Left ventricle myocardium inferior (tissue), 1 donor: ENCODE measurements at places on chromosomes 7 and 10.

- DNase-seq: no peak
Observed at GRCh38 chr10:119619215-119619614, 22.5 kb upstream of the TIAL1 start.

- DNase-seq: no peak
Observed at GRCh38 chr7:28954946-28955345, 3.2 kb downstream of the TRIL start.

DNA sequence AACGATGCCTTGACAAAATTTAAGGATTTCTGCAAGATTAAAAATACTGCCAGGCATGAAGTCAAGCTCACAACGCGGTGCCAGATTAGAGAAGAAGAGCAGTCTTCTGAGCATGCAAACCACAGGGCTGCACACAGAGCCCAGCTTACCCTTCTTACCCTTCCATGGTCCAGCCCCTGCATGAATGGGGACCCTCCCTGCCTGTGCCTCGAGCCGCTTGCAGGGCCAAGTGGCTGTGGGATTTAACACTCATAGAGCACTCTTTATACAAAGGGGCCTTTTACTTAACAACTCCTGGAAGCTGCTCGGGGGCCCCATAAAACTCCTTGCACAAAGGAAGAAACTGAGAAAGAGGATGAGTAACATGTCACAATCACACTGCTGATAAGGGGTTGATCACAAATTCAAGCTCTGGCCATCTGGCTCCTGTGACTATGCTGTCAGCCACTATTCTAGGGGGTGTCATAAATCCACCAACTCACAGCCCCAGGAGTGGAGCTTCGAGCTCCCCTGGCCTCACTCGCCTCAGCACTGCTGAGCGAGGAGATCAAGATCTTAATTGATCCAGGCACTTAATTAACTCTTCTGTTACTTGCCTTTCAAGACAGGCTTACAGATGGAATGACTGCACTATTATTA is 514.8 kb downstream of the TNS3 start:
- DNase-seq: no peak

GRCh38 chr7:18352339-18353255 is 143.0 kb upstream of the HDAC9 start:
- DNase-seq: no peak

- DNase-seq: no peak
Observed at GRCh38 chr10:45468079-45468478, 94.1 kb downstream of the ALOX5 start.

DNA sequence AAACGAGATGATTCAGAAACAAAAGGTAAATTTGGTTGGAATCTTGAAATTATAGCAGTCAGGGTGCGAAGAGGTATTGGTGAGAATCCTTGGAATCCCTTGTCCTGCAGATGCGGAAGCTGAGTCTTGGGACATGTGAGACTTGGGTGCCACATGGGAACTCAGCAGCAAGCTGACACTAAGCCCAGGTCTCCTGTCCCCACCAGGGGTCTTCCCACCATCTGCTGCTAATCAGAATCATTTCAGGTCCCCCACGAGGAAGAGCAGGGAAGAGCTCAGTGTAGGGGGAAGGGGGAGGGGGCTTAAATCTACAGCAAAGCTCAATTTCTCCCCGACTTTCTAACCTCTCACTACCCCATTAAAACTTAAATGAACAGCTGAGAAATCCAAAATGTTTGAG is 126.1 kb upstream of the BMPER start:
- DNase-seq: no peak

DNA sequence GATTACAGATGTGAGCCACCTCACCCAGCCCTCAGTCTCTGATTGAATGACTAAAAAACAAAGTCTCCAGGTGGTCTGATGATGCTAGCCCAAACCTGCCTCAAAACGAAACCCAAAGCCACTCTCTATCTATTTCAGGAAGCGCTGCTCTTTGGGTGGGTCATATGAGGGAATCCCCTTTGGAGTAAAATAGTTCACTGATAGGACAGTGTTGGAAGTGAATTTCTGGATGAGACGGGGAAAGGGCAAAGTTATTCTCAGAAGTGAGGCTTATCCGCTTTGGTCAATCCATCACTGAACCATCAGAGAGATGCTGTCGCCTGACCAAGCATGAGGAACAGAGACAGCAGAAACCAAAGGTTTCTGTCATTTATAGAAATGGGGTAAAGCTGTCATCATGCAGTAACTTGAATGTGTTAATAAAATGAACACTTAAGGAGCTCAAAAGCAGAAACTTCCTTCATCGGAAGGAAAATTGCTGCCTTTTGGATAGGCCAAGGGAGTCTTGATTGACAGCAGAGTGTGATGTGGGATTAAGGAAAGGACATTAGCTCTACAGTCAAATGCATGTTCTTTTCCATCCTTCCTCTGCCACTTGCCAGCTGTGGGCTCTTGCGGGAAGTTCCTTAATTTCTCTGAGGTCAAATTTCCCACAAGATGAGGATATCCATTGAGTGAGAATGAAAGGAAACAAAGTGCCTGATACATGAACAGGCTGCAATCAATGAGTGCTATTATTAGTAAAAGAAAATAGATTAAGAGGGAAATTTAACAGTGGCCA is 64.9 kb upstream of the C1QL3 start:
- no peak for DNase-seq

- DNase-seq: no peak
Observed at GRCh38 chr10:34157501-34157900, 657.6 kb downstream of the PARD3 start.

- DNase-seq: no peak
Observed at GRCh38 chr10:88791924-88792323, 10.6 kb upstream of the LIPM start.

DNA sequence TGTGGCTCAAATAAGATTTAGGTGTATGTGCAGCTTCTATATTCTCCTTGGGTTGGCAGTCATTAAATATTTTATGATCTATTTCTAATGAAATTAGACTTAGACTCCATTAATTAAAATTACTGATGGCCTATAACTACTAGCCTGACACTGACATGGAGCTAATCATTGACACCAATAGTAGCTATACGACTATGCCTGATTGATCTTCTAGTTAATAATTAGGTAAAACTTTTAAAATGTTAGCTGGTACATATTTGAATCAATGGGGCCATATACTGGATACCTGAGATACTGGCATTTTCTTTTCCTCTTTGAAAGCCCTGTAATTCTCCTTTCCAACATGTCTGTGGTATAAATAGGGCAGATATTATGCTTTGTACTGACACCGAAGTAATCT is 14.4 kb downstream of the WEE2 start:
- no peak for DNase-seq

DNA sequence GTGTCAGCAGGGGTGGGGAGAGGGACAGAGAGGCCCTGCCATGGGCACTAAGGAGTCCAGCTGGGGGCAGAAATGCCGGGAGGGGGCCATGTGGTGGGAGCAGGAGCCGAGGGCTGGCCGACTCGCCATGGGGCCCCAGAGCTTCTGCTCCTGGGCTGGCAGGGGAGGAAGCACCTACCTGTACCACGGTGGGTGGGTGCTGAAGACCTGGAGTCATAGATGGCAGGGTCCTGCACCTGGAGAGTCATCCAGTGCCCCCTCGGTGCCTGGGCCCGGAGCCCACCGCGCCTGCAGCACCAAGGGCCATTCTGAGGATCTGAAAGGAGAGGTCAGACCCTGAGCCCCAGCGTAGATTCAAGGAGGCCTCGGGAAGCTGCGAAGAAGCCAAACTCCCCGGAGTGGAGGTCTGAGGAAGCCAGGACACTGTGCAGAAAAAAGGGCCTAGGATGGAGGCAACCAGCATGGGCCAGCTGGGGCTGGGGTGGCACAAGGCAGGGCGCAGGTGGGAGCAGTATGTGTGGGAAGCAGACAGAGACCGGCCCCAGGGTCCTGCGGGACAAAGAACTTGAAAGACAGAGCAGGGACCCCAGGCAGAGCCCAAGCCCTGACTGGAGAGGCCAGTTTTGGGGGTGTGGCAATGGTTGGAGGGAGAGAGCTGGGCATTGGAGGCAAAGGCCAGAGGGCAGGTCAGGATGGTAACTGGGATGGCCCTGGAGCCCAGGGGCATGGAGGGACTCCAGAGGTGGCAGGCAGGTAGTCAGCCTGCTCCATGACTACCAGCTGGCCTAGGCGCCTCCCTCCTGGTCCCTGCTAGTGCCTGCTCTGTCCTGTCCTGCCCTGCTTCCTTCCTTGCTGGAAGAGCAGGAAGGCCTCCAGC is 26.7 kb upstream of the SMARCD3 start:
- DNase-seq: no peak

GRCh38 chr10:117568334-117568733 is 25.8 kb downstream of the EMX2 start:
- DNase-seq: no peak

GRCh38 chr7:23117841-23118240 is 12.3 kb downstream of the KLHL7 start:
- DNase-seq: no peak

GRCh38 chr10:72334825-72335393 is 19.8 kb downstream of the DNAJB12 start:
- peak; percentile 80 for DNase-seq

DNA sequence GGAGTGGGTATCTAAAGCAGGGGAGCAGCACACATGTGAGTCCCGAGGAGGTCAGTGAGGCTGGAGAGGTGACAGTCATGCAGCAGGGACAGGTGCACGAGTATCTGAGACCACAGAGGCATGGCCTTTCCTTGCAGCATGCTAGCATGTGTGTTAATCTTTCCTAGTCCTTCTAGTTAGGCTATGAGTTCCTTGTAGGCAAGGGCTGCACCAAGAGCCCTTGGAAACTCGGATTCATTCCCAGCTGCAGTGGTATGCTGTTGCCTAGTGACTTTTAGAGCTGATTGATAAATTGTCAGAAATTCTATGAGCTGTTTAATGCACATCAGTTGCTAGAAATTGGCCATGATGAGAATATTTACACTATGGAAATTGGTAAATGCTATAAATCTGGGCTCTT is 132.0 kb downstream of the SORCS3 start:
- no peak for DNase-seq

GRCh38 chr7:27145165-27145913 is 1.9 kb upstream of the HOXA5 start:
- no peak for DNase-seq

DNA sequence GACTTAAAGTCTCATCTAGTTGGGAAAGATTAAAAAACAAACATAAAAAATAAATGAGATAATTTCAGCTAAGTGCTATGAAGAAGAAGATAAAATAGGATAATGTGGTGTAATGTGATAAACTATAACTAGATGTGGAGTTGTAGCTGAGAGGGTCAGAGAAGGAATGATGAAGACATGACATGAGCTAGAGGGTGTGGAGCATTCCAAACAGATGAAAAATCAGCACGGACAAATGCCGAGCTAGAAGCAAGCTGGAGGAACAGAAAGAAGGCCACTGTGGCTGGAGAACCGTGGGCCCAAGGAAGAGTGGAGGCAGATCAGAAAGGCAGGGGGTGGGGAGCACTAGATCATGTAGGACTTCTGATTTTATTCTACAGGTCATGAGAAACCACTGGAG is 70.6 kb downstream of the CDK6 start:
- no peak for DNase-seq

GRCh38 chr10:112465299-112465883 is 18.4 kb downstream of the VTI1A start:
- DNase-seq: no peak

DNA sequence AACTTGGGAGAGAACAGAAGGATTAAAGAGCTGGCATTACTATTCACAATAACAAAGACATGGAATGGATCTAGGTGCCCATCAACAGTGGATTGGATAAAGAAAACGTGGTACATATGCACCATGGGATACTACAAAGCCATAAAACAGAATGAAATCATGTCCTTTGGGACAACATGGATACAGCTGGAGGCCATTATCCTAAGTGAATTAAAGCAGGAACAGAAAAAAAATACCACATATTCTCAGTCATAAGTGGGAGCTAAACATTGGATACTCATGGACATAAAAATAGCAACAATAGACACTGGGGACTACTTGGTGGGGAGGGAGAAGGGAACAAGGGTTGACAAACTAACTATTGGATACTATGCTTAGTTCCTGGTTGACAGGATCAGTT is 133.2 kb upstream of the ITGB1 start:
- no peak for DNase-seq

DNA sequence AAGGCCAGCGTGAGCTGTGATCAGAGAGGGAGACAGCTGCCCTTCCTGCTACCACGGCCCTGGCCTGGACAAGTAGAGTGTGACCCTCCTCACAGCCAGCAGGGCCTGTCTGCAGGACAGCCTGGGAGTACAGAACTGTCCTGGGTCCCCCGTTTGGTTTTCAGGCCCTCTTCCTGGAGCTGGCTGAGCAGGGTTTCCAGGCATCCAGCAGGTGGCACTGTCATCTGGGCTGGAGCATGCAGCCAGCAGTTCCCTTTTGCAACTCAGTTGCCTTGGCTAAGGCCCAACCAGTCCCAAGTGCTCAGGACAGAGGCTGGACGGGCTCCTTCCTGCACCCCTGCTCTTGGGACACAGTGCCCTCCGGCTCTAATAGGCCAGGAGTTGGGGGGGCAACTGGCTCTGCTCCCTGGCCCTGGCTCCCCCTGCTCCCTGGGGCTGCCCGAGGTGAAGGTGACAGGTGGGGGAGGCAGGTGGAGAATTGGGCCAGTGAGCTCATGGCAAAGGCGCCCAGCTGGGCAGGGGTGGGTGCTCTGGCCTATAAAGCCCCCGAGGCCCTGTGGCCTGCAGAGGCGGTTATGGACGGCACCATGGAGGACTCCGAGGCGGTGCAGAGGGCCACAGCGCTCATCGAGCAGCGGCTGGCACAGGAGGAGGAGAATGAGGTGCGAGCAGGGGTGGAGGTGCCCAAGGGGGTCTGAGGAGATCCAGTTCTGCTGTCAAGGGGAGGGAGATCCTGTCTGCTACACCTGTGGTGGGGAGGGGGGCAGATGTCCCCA is at the start of gene ANKRD2:
ANKRD2 (plus strand) TSS at position 566 of the 776 bp plus-strand sequence; CDS start at position 576, 10 bp downstream.
- DNase-seq: peak; percentile 86
